HCT116 (cell line): ENCODE measurements at places on chromosomes 11 and 22.
A peak's percentile ranks its signal among the peaks of the same experiment; 100 is the strongest.

GRCh38 chr11:122523846-122524805 lies 131.4 kb upstream of the UBASH3B start:
- no peak for DNase-seq

- DNase-seq: peak; percentile 42
Measured at GRCh38 chr11:36492724-36493304, 17.3 kb downstream of the TRAF6 start.

DNA sequence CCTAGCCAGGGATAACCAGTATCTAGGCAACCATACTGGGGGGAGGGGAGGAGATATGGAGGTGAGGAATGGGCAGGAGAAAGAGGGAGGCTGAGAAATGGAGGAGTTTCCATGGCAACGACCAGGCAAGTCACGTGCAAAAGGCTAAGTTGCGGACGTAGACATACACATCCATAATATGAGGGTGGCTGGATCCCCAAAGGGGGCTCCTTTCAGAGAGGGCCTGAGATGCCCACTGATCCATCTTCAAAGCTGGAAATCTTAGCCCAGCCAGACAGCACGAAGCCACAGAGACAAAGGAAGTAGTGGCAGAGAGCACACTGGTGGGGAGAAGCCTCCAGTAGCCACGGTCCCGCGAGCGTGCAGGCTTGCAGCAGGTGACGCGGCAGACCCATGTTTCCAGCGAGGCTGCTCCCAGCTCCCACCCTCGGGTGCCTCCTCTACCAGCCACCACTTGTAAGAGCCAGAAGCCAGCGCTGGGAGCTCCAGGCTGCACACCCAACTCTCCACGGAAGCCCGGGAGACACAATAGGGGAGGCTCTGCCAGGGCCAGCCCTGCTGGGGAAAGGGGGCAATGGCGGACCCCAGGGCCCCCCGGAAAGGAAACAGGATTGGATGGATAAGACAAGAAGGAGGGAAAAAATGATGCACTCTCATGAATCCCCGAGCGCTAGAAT lies 938 bp downstream of the FXYD6 start:
- DNase-seq: no peak

GRCh38 chr11:63845911-63846310 lies 7.0 kb downstream of the MARK2 start:
- no peak for DNase-seq

DNA sequence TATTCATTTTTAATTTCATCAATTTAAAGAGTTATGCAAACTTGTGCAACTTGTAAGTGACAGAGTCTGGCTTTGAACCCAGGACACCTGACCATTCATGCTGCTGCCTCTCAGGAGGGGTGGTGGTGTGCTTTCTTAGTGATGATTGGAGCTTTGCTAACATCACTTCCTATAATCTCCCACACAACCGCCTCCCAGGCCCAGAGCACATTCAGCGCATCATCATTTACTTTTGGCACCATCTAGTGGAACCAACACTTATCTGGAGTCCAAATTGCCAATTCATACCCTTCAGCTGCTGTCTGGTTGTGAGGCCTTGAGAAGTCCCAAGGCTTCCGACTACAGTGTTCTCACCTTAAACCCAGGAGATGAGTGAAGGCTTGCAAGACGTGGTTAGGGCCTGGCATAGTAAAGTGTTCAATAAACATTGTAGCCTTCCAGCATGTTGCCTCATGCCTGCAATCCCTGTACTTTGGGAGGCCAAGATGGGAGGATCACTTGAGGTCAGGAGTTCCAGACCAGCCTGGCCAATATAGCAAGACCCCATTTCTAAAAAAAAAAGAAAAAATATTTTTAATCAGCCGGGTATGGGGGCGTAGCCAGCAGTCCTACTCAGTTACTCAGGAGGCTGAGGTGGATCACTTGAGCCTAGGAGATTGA lies 1.1 kb upstream of the TTLL1 start:
- DNase-seq: peak; percentile 90

- DNase-seq: no peak
Measured at GRCh38 chr11:117554601-117555333, 227.1 kb downstream of the CEP164 start.

- DNase-seq: peak; percentile 12
Measured at GRCh38 chr11:84714316-84714780, 912.8 kb downstream of the DLG2 start.

- DNase-seq: no peak
Measured at GRCh38 chr11:63488789-63489188, 2.2 kb downstream of the PLAAT5 start.

DNA sequence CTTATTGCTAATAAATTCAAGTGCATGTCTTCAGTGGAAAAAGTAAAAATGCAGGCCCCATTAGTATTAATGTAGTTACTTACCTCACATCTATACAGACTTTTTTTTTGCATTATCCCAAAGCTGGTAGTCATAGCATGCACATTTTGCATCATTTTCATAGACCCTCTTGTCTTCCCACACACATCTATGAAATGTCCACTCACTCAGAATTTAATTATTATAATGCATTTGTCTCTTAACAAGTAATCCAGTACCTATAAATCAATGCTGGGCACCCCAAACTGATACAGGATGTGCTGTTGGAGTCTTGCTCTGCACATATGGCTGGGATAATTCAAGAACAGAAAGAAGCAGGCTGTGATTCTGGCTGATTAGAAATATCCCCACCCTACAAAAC lies 370.4 kb upstream of the FAT3 start:
- no peak for DNase-seq

DNA sequence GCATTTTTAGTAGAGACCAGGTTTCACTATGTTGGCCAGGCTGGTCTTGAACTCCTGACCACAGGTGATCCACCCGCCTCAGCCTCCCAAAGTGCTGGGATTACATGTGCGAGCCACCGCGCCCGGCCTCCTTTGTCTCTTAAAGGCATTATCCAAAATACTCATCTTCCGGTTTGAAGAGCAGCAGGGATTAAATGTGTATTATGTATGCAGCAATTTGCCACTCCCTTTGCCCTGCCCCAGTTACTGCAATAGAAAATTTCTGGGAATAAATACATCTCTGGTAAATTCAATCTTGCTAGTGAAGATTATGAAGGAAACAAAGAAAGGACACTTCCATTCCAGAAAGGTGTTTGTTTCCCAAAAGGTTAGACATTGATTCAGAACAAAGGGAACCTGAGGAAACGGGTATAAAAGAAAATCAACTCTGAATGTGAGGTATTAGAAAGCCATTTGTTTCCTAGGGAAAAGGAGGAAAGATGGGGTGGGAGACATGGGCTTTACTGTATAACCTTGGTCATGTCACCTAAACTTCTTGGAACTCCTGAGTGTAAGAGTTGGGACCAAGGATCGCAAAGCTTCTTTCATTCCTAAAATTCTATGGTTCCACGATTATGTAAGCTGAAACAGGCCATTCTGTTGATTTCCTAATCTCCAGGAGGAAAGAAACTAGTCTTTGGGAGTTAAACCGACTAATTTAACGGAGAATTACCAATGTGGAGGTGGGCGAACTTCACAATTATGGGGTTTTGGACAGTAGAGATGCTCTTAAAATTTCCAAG lies 959 bp upstream of the HIPK3 start:
- DNase-seq: no peak

DNA sequence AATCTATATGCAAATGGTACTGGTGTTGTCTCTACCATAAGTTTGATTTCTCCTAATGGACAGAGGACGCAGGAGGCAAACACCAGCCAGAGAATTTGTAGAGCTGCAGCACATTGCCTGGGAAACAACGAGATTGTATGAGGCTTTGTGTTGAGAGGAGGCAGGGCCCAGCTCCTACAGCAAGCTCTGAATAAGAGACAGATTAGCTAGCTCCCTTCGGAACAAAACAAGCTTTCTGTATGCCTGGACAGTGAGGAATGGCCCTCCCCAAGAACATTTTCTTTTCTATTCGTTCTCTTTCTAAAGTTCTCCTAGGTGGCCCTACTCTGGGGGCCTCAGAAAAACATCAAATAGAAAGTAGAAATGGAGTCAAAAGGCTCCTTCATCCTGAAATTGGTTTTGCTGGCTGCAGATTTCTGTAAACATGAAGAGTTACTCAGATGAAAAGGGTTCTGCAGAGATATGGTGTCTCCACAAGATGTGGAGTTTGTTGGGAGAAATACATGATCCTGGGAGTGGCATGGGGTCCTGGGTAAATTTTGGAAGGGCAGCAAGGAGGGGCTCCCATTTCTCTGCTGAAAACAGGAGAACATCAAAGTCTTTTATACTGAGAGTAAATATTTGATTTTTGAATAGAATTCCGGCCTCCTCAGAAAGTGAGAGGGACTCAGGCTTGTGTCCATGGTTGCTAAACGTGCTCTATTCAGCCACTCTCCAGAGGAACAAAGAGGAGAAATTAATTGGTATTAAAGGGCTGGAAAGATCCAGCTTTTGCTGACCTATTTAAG lies 6.8 kb upstream of the HEPACAM start:
- DNase-seq: no peak

DNA sequence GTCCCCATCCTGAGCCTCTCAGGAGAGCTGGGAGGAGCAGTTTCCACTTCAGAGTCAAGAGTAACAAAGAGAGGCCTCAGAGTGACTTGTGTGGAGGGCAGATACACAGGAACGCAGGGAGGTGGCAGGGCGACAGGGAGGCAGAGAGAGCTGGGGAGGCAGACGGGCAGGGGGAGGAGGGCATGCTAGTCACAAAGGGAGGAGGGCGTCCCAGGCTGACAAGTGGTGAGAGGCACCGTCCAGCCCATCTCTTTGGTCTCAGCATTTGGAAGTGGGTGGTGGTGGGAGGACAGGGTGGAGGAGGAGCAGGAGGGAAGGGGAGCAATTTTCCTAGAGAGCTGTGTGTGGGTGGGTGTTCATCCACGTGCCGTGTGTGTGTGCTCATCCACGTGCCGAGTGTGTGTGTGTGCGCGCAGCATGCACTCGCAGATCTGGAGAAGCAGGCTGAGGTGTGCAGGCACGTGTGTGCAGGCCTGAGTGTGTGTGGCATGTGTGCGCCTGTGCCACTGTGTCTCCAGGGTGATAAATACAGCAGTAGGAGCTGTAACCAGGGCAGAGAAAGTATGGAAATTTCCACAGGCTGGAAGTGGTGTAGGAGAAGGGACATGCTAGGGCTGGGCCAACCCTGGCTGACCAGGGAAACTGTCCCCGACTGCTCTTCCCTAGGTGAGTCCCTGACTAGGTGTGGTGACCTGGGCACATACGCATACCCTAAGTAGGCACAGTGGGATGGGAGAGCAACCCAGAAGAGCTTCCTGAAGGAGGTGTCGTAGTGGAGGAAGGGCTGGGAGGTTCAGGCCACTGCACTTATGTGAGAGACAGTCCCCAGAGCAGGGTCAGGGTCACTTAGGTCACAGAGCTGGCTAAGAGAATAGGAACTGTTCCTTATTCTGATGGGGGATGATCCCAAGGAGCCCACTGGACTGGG lies 7.3 kb upstream of the PDE2A start:
- no peak for DNase-seq

DNA sequence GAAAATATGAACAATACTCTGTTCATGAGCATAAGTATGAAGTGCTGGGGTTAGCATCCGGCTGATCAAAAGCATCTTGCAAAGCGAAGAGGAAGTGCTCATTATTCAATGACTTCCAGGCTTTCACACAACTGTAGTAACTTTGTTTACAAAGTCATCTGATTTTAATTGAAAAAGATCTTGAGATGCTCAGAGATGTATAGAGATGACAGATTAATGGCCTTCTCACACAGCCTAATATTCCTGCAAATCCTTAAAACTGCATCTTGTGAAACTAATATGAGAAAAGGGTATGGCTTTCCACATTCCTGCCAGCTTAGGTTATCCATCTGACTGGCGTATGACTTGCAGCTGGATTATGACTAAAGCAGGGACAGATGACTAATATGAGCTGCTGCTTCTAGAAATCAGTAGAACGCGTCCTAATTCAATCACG lies 125.4 kb downstream of the CASP12 start:
- peak; percentile 6 for DNase-seq

- DNase-seq: no peak
Measured at GRCh38 chr11:78791964-78792363, 217.3 kb upstream of the NARS2 start.

DNA sequence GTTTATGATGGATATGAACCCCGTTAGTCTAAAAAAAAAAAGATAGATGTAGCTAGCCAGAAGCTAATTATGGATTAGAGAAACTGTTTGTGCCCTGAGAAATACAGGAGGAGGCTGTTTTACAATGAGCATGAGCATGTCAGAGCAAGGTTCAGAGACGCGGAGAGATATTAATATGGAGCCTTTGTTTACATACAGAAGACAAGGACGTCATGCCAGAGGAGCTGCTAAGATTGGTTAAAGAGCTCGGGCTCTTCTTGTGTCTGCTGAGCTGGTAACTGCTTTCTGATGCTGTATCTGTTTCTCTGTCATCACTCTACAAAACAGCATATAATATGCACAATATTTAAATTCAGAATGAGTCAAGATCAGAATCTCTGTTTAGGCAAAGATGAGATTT lies 24.9 kb upstream of the CCDC89 start:
- DNase-seq: no peak

DNA sequence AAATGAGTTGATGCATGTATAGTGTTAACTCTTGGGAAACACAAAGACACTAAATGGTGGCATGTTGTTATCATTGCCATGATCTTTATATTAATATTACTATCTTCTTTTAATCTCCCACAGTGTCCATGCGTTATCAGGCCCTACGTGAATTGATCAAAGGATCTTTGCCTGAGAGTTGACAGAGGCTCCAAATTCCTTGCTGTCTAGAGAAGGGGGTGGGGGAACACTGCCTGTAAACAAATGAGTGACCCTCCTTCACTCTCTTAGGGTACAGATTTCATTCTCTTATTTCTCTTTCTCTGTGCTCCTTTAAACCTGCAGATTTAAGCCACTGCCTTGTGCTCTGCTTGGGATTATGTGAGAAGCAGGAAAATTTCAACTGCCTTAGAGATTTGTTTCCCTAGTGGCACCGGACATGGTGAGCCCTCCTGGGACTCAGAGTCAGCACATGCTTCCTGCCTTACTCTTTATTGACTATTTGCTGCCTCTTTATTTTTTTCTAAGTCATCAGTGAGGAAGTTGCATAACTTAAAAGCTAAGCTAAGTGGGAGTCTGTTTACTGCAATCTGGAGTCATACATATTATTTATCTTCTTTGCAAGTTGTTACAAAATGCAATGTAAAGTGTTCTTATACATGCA lies 122.9 kb downstream of the MAML2 start:
- no peak for DNase-seq

DNA sequence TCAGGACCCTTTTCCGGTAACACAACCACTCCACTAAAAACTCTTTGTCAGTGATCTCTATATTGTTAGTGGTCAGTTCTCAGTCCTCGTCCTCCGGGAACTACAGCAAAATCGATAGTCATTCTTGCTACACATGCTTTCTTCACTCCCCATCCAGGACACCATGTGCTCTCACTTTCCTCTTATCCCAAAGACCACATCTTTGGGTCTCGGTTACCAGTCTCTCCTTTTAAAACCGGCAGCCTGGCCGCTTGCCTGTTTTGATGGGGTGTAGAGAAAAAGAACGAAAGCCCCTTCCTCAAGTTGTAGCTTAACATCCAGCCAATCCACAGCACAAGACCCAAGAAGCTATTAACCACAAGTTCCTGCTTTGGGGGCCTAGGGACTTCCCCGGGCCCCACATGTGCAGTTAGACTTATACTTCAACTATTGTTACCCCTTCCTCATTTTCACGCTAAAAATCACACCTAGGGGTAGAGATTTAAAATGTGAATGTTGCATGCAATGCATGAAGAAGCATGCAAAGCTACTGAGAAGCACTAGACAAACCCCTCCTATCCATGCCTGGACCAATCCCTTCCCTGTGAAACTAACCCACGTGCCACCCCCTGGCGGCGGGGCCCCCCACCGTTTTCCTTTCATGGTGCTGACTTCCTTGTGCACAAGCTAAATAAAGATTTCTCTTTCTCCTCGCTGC lies 1.5 kb upstream of the TOLLIP start:
- DNase-seq: no peak
